Neural progenitor cell (in vitro differentiated cells): ENCODE measurements at places on chromosomes 5 and 9. TPM values are rescaled to one million over a fixed set of nuclear protein-coding genes. Genes with fewer than 3 reads are reported as not detected.

DNA sequence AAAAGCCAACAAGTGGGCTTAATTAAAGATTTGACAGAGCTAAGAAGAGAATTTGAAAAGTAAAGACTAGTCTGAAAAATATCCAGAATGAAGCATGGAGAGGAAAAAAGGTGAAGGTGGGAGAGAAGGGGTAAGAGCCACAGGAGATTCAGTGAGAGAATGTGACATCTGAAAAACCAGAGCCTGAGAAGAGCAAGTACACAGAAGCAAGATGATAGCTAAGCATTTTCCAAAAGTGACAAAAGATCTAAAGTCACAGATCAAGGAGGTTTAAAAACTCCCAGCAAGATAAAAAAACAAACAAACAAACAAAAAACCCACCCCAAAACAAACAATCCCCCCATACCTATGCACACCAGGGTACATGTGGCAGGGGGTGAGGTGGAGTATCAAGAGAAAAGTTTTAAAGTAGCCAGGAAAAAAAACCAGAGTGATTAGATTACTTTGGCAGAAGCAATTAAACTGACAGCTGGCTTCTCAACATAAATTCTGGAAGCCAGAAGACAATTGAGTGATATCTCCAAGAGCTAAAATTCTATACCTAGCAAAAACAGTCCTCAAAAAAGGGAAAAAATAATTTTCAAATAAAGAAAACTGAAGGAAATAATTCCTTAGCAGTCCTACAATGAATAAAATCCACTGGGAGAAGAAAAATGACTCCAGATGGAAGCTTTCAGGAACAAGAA is 111.4 kb downstream of the RAPGEF6 start:
- no peak for DNase-seq

The SNX2 gene
- 71.0 and 73.0 TPM in 2 replicates for total RNA-seq

- DNase-seq, result no peak
Observed at GRCh38 chr5:5979377-5979760, 399.0 kb downstream of the MED10 start.

The EDIL3 gene
- total RNA-seq, result 7.8 and 13.8 TPM in 2 replicates

The NXNL2 gene
- total RNA-seq, result 0.32 and 0.74 TPM in 2 replicates

- DNase-seq, result no peak
Observed at GRCh38 chr9:104694218-104694617, at the start of gene OR13D1. Gene OR13D1, plus strand, starts transcription at chr9:104694518. Its CDS starts 0 bp downstream, at chr9:104694518.

GRCh38 chr5:154086641-154087040 is 47.9 kb downstream of the MFAP3 start:
- no peak for DNase-seq

GRCh38 chr5:176770431-176770830 is 39.9 kb upstream of the UNC5A start:
- no peak for DNase-seq

GRCh38 chr9:113583511-113584427 is 120.2 kb downstream of the RGS3 start:
- DNase-seq, result no peak

- DNase-seq, result no peak
Observed at GRCh38 chr5:174183701-174184100, 138.2 kb downstream of the NSG2 start.

GRCh38 chr5:115289104-115289503 is 7.3 kb downstream of the CCDC112 start:
- DNase-seq, result no peak

The PTPRD gene
- 118 and 136 TPM in 2 replicates for total RNA-seq

DNA sequence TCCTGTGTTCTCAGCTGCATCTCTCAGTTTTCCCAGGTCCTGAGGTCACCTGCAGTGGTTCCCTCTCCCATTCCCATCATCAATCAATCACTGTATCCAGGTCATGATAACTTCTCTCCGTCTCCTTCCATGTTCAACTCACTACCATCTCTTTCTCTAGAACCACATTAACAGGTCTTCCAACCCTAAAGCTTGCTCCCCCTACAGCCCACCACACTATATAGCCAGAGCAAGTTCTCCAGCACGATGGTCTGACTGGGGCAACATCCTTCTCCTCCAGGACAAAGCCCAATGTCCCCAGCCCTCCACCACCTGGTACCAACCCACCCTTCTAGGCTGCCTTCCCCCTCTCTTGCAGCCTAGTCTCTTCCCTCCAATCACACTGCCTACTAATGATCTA is 241.6 kb downstream of the CDK5RAP2 start:
- DNase-seq, result no peak

The ESM1 gene
- not detected in 2 replicates for total RNA-seq

- DNase-seq, result no peak
Observed at GRCh38 chr9:136626066-136626725, 36.5 kb upstream of the EGFL7 start.

DNA sequence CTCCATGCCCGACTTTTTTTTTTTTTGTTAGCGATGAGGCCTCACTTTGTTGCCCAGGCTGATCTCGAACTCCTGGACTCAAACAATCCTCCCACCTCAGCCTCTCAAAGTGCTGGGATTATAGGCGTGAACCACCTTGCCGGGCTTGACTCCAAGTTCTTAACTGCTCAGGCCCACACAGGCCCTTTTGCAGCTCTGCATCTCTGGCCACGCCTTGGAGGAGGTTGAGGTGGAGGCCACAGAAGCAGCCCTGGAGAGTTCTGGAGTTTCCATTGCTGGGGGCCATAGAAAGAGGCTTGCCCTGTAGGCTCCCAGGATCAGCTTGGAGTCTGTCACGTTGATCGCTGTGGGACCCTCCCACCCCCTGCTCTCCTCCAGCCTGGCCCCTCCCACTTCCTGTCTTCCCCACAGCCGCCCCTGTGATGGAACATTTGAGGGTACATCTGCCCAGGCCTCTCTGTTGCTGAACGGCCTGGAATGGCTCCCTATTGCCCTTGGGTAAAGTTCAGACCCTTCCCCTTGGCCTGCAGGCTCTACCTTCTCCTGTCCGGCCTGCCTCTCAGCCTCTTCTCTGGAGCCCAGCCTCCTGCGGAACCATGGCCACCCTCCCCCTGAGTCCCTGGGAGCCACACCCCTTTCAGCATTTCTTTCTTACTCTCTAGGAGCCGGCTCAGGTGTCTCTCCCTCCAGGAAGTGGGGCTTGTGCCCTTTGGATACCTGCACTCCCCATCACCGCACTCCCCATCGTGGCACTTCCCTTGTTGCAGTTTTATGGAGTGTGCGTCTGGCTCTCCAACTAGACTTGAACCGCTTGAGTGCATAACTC is 30.4 kb upstream of the IER5L start:
- peak; percentile 62 for DNase-seq

DNA sequence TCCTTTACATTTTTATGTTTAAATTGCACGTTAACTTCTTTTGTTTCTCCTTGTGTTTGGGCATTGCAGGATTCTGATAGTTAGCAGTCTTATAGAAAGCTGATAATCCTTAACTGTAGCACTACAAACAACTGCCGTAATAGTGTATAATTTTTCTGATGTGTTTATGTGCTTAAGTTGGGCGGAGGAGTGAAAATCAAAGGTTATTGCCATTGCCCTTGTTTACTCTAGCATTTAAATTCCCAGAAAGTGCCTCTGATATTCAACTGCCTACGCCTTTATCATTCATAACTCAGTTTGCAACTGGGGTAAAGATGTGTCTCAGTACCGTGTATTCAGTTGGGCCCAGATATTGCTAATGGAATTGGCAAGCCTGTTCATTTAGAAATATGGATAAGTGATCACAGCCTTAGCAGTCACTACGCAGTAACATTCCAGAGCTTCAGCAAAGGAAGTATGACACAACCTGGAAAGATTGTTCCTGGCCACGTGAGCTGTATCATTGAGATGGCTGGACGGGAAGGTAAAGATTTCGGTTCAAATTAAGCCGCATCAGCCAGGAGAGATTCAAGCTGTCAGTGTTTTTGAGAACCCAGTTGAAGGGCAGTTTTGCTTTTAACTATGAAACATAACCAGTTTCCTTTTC is 28.1 kb upstream of the LRRTM2 start:
- no peak for DNase-seq

GRCh38 chr9:100064872-100065581 is 33.8 kb downstream of the ERP44 start:
- no peak for DNase-seq

The EPB41L4B gene
- 5.0 and 6.2 TPM in 2 replicates for total RNA-seq

The CDH10 gene
- total RNA-seq, result 0.19 and 0.65 TPM in 2 replicates

GRCh38 chr9:124182741-124183140 is 75.0 kb upstream of the NEK6 start:
- no peak for DNase-seq

The SMIM33 gene
- total RNA-seq, result not detected in 2 replicates

DNA sequence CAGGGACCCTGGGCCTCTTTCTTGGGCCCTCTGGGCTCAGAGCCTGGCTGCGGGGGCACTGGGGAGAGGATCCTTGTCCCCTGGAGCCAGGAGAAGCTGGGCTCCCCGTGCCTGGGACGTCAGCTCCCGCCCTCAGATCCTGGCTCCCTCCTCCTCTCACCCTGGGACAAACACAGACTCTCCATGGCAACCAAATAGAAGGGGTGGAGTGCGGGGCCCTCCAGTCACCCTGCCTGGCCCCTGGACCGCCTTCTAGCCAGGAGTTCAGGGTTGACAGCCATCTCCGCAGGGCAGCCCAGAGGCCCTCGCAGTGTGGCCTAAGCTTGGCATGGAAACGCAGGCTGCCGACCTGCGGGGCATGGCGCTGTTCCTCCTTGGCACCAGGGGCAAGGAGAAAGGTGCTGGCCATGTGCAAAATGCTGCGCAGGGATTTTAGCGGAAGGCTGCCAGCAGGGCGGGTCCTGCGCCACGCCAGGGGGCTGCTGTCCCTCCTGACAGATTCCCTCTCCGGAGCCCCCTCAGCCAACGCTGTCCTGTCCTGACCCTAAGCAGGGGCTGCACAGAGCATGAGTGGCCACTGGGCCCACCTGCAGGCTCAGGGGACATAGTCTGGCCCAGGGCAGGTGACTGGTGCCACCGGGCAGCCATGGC is 1.0 kb downstream of the ZDHHC11 start:
- DNase-seq, result peak; percentile 51

- peak; percentile 23 for DNase-seq
Observed at GRCh38 chr5:164868761-164869160, 1363.3 kb downstream of the MAT2B start.

- no peak for DNase-seq
Observed at GRCh38 chr9:4139196-4139595, 160.7 kb downstream of the GLIS3 start.

GRCh38 chr5:95731571-95732554 is 727 bp downstream of the RHOBTB3 start:
- DNase-seq, result peak; percentile 61

DNA sequence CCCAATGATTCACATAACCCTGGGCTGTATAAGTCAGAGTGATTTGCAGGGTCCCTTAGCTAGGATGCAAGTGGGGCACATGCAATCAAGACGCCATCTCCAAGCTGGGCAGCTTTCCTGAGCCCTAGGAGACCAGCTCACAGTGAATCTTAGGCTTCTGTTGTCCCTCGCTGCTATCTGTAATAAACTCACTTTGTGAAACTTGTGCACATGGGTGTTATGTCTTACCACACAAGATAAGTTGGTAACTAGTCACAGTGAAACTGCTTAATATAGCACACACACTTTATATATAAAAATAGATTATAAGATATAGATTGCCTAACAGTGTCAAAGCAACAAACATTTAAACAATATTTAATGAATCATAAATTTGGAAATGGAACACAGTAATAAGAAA is 658.5 kb downstream of the SLCO4C1 start:
- no peak for DNase-seq

DNA sequence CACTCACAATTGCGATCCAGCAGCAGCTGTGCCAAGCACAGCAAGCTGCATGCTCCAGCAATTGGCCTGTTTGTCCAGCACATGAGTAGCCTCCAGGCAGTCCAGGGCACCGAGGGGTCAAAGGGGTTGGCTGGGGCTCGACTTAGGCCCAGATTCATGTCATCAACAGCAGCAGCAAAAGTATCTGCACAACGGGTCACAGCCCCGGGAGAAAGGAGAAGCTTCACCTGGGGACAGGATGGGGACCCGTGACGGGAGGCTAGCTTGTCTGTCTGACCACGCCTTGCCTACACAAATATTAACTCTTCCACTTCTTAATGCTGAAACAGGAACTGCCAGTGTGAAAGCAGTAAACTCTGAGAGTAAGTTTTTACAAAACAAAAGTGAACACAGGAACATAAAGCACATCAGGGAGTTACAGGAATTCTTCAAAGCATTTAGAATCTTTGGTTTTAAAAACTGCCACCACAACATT is 191.2 kb downstream of the PIK3R1 start:
- no peak for DNase-seq

The ASPN gene
- total RNA-seq, result not detected in 2 replicates

GRCh38 chr5:96279801-96280542 is 153.1 kb downstream of the PCSK1 start:
- DNase-seq, result no peak

DNA sequence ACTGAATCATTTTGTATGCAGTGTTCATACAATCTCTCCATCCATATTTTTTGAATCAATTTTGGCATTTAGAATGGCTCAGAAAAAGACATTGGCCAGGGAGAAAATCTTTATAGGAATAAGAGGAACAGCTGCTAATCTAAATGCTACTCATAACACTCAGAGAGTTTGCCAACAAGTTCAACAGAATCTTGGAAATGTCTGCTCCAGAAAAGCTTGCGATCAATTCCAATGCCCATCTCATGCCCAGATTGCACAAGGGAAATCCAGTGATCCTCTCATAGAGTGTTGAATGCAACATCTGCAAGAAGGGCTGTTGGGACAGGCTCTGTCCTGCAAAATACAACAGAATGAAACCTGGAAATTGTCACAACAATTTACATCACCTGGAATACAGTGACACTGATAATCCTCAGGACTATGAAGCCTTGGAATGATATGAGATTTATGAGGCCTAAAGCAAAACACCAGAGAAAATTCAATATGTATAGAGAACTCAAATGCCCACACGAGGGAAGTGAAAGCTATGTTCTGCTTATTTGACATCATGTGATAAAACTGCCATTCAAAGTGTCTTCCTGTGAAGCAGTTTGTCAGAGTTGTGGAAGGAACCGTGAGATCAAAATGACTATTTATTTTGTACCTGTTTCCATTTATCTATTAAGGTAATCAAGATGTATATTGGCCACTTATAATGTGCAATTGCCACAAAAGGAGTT is 190.1 kb downstream of the PARP8 start:
- DNase-seq, result no peak

DNA sequence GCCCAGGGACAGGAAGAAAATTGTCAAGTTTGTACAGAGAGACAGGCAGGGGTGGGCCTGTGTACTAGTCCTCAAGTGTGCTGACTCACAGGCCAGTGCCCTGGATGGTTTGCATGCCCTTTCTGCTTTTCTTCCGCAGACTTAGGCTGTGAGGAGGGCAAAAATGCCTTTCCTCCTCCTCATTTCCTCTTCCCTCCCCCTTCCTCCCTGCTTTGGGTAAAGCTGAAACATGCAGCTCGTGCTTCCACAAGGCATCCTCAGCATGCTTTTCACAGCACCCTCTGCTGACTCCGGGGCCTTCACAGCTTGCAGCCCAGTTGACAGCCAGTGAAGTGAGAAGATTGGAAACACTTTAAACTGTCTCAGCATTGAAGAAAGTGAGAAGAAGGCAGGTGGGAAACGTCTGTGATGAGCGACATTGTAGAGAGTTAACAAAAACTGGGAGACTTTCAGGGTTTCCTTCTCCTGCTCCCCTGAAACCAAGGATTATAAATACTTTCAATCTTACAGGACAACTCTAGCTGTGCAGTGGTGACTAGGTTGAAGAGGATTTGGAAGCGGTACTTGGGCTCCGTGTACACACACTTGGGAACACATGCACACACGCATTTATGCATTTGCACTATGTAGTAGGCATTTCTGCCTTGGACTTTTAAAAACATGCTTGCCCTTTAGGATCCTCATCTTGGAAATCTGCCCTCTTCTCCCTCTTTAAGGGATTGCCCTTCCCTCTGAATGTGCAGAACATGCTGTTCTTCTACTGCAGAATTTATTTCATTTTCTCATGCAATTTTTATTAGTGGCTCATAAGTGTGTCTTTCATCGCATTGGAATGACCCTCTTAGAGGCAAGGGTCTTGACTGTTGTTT is 138.8 kb downstream of the GRIA1 start:
- peak; percentile 58 for DNase-seq
